ENCODE measurements at places on chromosomes 12 and 14. TPM values are rescaled to one million over a fixed set of nuclear protein-coding genes. Genes with fewer than 3 reads are reported as not detected.

Gene OR6C2
- total RNA-seq: 0.12 TPM

Gene RIC8B
- total RNA-seq: 3.0 TPM

DNA sequence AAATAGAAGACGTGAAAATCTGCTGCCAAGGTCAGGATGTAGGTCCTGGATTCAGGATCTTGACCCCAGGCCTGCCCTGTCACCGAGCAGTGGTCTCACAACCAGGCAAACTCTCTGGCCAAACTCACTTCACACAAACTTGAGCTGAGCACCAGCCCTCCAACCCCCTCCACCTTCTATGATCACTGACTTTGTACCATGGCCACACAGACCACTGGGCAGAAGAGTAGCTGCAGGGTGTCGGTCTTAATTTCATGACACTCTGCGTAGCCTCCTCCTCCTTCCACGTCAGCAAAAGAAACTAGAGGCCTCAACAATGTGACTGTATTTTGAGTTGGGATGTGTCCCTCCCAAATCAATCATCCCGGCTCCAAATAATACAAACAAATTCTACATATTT, 7.2 kb upstream of the TBX3 start:
- ATAC-seq: no peak

GRCh38 chr12:111636209-111636945, 37.3 kb upstream of the ATXN2 start:
- ATAC-seq: peak; percentile 35

DNA sequence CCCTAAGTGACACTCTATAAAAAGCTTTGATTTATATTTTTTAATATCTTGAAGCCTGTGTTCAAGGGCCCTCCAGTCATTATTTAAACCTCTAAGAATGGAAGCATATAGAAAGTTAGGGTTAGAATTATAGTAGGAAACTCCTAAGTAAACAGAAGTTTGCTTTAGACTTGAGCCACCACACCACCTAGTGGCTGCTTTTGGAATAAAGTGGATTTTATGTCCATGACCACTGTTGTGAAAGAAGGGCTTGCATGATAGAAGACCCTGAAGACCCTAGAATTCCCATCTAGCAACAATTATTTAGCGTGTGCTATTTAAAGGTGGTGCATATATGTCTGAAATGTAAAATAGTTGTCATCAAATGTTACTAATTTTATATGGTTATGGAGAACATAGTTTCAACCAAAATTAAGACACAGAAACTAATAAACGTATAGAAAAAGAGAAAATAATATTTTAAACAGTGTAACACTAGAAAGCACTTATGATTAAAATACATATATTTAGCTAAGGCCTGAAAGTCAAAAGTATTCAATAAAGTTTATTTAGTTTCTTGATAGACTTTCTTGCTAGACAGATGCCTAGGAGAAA, 21.3 kb downstream of the LRRIQ1 start:
- ATAC-seq: peak; percentile 48

Measured in esophagus mucosa (tissue), 1 donor.